Mesothelial cell of epicardium (in vitro differentiated cells): ENCODE measurements at places on chromosomes 4 and X. TPM values are rescaled to one million over a fixed set of nuclear protein-coding genes. Genes with fewer than 3 reads are reported as not detected.

DNA sequence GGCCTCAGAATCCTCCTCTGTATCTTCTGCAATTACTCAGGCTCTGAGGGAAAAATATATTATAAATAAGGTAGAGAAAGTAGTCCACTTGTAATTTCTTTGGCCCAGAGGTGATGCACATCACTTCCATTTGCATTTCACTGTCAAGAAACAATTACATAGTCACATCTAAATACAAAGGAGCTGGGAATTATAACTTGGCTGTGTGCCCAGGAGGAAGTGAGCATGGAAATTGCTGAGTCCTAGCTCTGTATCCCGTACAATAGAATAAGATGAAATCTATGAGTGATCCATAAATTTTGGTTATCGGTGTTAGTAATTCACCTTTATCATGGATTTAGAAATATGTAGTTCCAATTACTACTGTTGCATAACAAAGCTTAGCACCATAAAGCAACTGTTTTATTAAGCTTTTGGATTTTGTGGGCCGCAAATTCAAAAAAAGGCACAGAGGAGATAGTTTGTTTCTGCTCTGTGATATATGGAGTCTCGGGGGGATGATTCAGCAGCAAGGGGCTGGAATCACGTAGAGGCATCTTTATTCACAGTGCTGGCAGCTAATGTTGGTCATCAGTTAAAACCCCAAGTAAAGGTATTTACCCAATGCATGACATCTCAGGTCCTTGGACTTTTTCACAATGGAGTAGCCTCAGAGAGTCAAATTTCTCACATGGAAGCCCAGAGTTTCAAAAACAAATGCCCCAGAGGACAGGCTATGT lies 241.4 kb upstream of the GALNT7 start:
- DNase-seq: no peak

- no peak for DNase-seq
These were observed 2.6 kb upstream of the HPGDS start for GRCh38 chr4:94345266-94345665.

GRCh38 chr4:30718021-30718542 lies 2.1 kb upstream of the PCDH7 start:
- DNase-seq: peak; percentile 80

- no peak for DNase-seq
These were observed 34.4 kb downstream of the PF4 start for GRCh38 chr4:73947239-73947985.

- peak; percentile 75 for DNase-seq
These were observed 82.3 kb upstream of the CD99 start for GRCh38 chrX:2608638-2609430.

GRCh38 chrX:118350221-118350620 lies 4.3 kb downstream of the WDR44 start:
- no peak for DNase-seq

- no peak for DNase-seq
These were observed 1698.4 kb upstream of the PCDH10 start for GRCh38 chr4:131450572-131451209.

DNA sequence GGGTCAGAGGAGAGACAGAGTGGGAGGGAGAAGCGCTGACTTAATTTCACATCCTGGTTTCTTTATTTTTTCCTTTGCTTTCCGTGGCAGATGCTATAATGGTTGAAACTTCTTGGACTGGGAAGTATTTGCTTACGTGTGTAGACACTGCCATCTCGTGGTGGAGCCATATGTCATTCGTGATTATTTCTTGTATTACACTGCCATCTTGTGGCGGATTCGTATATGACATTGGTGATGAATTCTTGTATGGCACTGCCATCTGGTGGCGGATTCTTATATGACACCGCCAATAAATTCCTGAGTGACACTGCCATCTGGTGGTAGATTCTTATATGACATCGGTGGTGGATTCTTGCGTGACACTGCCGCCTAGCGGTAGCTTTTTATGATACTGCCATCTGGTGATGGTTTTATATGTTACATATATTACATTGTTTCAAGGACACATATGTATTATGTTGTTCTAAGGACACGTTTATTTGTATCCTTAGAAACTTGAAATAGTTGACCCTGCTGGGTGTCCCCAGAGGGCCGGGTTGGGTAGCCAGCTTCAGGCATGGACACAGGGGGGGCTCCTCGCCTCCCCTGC lies 37.3 kb upstream of the CLCN4 start:
- DNase-seq: peak; percentile 74

DNA sequence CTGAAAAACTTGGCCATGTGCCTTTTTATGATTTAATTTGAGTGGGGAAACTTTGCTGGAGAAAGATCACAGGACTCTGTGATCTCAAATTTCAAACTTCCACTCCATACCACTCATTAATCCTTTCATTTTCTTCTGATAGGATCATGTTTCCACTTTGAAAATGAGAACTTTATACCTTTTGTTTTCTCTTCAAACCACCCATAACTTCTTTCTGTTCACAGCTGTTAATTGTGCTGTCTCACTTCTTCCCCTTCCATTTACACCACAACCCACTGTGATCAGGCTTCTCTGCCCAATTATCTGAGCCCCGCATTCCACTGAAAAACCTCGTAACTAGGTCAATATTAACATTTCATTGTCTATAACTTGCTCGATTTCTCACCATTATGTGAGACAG lies 47.0 kb upstream of the ARSJ start:
- DNase-seq: no peak

DNA sequence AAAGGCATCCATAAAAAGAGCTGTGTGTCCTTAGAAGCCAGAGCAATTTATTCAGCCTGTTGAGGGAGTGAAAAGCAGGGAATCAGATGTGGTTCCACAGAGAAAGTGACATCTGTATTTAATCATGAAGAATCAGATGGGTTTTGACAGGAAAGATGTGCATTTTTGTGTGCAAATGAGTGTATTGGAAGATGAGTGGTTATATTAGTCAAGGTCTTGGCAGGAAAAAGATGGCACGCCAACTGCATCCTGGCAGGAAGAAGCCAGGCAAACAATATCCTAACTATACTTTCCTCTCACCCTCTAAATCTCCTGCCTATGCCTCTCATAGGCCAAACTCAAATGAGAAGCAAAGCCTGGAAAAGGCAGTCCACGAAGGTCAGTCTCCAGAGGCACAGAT lies 59.1 kb downstream of the SCFD2 start:
- no peak for DNase-seq

GRCh38 chr4:41746440-41747229 lies 1.9 kb downstream of the PHOX2B start:
- DNase-seq: no peak

DNA sequence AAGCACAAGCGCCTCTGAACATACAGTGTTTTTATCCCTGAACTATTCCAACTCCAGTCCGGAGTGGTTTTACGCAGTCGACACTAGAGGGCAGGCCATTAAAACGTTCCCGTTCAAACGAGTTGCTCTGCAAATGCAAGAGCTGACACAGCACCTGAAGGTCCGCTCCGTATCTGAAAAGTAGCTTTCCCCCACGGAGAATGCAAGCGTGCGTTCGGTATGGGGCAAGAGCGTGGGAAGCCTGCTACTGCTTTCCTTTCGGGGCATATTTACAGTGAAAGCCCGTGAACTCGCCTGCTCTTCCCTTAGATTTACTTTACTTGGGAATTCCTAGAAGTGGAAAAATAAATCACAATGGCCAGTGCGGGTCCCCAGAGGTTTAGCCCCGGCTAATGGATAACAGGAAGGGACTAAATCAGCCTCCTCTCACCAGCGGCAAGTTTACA lies 190.8 kb downstream of the TSPAN5 start:
- peak; percentile 32 for DNase-seq

Gene SHISA3
- total RNA-seq: 3.2 to 3.6 TPM (median 3.3 TPM) in 3 replicates

Gene TMEM156
- total RNA-seq: not detected in 3 replicates

Gene ARHGAP36
- total RNA-seq: not detected in 3 replicates

Gene CYBB
- 0.05 to 0.38 TPM (median 0.07 TPM) in 3 replicates for total RNA-seq

Gene ETDB
- total RNA-seq: not detected in 3 replicates

Gene SLC9B1
- total RNA-seq: 3.2 to 4.7 TPM (median 4.5 TPM) in 3 replicates

Gene CT45A5
- not detected in 3 replicates for total RNA-seq
